Esophagus mucosa (tissue), 1 donor: ENCODE measurements at places on chromosomes 6 and 20. TPM values are rescaled to one million over a fixed set of nuclear protein-coding genes. Genes with fewer than 3 reads are reported as not detected.

DNA sequence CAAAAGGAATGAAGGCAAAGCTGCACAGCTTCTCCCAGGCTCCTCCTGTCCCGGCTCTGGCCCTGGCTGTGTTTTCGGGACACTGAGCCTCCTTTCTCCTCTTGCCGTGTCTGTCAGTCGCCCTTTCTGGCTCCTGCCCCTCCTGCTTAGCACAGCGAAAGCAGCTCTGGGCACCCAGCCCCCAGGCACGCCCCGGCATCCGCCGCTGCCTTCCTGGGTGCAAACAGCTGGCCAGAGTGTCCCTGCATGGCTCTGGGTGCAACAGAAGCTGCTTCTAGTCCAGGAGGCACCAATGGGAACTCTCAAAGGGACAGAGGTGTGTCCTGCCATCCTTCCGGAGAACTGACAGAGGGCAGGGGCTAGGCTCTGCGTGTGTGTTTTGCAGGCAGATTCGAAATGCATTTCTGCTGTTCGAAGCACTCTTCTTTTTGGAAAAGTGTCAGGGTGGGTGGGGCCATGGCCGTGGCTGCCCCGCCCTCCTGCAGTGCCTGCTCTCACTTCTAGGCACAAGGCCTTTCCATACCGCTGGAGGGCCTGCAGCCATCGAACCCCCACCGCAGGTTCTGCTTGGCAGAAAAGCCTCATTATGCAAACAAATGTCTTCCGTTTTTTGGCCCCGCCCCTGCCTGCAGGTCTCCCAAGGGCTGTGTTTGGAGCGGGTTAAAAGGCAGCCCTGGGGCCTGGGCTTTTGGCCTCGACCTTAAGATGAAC lies 15.5 kb downstream of the COL9A3 start:
- ATAC-seq, result peak; percentile 41

GRCh38 chr6:56749632-56750151 lies 107.0 kb upstream of the DST start:
- peak; percentile 94 for ATAC-seq

DNA sequence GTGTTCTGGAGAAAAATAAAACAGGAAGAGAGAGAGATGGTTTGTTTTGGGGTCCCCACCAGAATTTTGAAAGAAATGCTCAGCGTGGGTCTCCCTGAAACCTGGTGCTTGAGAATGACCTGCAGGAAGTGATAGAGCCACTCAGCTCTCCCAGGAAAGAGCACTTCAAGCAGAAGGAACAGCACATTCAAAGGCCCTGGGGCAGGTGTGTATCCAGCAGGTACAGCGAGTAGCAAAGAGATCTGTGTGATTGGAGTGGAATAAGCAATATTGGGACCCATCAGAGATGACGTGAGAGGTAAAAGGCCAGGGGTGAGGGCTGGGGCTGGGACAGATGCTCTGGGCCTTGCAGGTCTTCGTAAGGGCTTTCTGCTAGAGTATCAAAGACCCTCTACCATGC lies 89.5 kb upstream of the CCDC167 start:
- no peak for ATAC-seq

DNA sequence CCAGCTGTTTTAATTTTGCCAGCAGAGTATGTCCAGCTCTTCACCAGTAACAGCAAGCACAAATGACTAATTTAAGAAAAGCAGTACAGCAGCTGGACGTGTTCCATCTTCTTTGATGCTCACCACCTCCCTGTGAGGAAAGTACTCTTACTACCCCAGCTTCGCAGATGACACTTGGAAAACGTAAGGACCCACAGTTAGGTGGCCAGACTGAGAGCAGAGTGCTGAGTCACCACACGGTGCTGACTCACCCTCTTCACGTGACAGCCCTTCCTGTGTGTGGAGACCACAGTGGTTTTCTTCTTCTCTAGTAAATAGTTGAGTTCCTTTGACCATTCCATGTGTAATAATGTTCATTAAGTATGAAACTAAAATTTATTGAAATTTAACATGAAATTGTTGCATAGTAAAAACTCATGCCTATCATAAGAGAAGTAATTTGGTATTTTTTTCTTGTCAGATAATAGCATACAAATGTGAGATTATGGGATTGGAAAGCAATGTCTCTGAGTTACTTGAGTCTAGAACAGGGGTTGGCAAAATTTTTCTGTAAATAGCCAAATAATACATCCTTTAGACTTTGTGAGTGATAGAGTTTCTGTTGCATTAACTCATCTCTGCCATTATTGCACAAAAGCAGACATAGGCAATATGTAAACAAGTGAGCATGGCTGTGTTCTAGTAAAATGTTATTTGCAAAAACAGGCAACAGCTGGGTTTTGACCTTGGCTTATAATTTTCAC lies 76.6 kb downstream of the SLX4IP start:
- ATAC-seq, result peak; percentile 90

GRCh38 chr6:71310261-71310660 lies 21.6 kb downstream of the OGFRL1 start:
- ATAC-seq, result no peak

DNA sequence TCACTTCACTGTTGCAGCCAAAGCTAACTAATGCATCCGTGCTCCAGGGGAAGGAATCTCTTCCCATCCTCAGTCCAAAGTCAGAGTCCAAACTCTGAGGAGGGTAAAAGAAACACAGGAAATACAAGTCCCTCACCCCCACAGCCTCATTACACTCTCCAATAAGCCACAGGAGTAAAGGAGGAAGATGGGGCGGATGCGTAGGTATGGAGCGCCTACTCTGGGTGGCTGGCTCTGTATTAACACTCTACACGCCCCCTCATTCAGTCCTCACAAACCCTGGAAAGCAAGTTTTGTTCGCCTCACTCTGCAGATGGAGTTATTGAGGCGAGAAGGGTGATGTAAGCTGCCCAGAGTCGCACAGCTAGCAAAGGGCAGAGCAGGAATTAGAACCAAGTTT lies 242.9 kb downstream of the NRN1 start:
- no peak for ATAC-seq

- ATAC-seq, result peak; percentile 40
Measured at GRCh38 chr20:59123011-59123677, 40.5 kb upstream of the ZNF831 start.

DNA sequence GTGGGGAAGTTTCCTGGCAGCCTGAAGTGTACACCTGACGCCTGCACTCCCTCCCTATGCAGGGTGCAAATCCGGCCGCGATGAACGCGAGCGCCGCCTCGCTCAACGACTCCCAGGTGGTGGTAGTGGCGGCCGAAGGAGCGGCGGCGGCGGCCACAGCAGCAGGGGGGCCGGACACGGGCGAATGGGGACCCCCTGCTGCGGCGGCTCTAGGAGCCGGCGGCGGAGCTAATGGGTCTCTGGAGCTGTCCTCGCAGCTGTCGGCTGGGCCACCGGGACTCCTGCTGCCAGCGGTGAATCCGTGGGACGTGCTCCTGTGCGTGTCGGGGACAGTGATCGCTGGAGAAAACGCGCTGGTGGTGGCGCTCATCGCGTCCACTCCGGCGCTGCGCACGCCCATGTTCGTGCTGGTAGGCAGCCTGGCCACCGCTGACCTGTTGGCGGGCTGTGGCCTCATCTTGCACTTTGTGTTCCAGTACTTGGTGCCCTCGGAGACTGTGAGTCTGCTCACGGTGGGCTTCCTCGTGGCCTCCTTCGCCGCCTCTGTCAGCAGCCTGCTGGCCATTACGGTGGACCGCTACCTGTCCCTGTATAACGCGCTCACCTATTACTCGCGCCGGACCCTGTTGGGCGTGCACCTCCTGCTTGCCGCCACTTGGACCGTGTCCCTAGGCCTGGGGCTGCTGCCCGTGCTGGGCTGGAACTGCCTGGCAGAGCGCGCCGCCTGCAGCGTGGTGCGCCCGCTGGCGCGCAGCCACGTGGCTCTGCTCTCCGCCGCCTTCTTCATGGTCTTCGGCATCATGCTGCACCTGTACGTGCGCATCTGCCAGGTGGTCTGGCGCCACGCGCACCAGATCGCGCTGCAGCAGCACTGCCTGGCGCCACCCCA lies 1.2 kb downstream of the GPR6 start:
- peak; percentile 22 for ATAC-seq

DNA sequence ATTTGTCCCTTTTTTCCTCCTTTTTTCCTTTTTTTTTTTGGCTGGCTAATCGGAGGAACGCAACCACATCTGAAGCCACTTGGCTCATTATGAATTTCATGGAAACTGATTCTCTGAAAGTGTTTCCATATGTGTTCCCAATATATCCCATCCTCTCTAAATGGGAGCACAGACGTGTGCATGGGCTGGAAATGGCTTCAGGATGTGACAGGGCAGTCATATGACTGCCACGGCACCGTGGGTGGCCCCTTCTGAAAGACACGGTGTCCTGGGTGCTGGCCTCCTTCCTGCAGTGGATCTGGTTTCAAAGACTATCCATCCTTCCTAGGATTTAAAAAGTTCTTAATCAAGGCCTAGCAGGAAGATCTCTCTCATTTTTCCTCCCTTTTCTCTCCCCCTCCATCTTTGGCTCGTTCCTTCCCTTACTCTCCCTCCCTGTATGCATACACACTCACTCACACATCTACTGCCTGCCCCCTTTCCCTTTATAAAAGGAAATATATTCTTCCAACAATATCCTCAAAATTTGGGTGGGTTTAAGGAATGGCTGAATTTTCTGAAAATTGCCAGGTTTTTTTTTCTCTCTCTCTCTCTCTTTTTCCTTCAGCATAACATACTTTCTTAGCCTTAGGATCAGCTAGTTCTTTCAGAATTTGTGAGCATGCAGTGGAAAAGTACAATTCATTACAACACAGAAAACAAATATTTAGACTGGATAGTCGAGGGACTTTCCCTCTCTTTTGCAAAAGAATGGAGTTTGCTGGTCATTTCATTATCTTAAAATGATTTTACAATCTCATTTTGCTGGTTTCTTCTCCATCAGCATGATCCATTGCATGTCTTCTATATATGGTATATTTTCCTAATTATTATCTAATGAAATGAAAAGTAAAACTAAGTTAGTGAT lies 161.2 kb upstream of the SUPT3H start:
- ATAC-seq, result no peak

GRCh38 chr20:11027224-11027623 lies 353.4 kb upstream of the JAG1 start:
- no peak for ATAC-seq

- peak; percentile 81 for ATAC-seq
Measured at GRCh38 chr20:50003253-50003656, 20.5 kb downstream of the SNAI1 start.

DNA sequence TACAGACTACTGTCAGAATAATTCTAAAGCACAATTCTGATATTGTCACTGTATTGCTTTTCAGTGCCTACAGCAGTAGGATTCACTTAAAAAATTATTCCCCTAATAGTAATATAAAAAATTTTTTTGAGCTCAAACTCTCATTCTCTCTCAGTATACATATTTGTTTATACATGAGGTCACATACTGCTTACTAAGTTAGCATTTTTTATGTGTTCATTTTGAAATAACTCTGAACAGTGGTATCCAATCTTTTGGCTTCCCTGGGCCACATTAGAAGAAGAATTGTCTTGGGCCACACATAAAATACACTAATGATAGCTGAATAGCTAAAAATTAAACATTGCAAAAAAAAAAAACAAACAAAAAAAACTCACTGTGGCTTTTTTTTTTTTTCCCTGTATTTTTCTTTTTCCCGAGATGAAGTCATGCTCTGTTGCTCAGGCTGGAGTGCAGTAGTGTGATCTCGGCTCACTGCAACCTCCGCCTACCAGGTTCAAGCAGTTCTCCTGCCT lies 38.6 kb downstream of the ASXL1 start:
- ATAC-seq, result no peak

DNA sequence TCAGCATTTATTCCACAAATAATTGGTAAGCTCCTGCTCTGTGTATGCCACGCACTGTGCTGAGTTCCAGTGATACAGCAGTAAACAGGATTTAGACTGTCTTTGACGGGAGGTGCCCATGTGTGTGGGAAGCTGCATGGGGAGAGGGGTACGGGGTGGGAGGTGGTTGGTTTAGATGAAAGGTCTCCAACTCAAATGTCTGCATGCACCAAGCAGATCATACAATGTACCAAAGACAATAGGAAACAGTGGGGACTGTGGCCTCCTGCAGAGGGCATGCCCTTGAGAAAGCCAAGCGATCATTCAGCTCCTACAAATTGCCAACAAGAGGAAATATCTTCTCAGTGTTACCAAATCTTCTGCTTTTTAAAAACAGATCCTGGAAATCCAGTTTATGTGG lies 36.1 kb downstream of the SLC22A2 start:
- ATAC-seq, result no peak

GRCh38 chr6:73585566-73586415 lies 65.0 kb upstream of the EEF1A1 start:
- ATAC-seq, result peak; percentile 53

- peak; percentile 82 for ATAC-seq
Measured at GRCh38 chr20:52847029-52847660, 125.0 kb upstream of the TSHZ2 start.

DNA sequence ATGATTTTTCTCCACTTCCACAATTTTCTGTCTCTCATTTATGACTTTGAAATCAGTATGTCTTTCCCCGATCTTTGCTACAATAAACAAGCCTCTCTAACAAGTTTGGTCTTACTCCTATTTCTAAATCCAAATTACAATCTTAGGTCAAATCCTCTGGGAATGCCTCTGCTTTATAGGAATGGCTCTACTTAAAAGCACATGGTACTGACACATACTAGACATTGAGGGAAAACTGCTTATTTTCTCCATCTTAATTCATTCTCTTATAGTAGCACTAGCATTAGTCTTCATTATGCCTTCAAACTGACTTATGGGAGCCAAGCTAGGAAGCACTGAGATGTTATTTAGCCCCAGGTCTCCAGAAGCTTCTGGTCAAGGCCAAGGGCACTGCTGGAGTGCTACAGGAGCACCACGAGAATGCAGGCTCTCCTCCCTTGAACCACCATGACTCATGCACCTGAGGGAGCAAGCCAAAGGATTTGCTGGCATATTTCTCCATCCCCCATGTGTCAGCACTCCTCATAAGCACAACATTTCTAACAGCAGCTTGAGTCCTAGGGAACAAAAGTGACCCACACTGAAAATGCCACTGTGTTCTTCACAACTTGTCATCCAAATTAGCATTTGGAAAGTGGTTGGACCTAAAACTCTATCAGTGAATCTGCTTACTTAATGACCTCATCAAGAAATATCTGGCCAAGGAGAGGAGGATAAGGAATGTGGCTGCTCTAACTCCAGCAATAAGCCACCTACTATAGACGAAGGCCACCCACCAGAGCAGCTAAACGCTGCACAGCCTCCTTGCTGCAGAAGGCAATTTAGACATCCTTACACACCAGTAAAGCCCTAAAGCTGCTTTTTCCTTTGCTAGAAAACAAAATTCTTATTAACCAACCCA lies 156.8 kb upstream of the KCNQ5 start:
- ATAC-seq, result peak; percentile 49

- no peak for ATAC-seq
Measured at GRCh38 chr6:151112130-151112529, 127.6 kb upstream of the AKAP12 start.

The NOX3 gene
- not detected for total RNA-seq

The TTK gene
- total RNA-seq, result 11.0 TPM
